ENCODE measurements at places on chromosomes 11 and 22.

DNA sequence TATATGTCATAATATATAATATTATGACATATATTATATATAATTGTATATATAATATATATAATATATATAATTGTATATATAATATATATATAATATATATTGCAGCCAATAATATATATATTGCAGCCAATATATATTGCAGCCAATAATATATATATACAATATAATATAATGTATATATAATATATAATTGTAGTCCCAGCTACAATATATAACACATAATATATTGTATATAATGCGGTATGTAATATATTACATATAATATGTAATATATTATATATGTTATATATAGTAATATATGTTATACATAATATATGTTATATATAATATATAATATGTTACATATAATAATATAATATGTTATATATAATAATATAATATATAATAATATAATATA is 5.8 kb upstream of the CELF1 start:
- no peak for DNase-seq

- no peak for DNase-seq
Measured at GRCh38 chr22:39666926-39667325, 96.4 kb downstream of the CACNA1I start.

DNA sequence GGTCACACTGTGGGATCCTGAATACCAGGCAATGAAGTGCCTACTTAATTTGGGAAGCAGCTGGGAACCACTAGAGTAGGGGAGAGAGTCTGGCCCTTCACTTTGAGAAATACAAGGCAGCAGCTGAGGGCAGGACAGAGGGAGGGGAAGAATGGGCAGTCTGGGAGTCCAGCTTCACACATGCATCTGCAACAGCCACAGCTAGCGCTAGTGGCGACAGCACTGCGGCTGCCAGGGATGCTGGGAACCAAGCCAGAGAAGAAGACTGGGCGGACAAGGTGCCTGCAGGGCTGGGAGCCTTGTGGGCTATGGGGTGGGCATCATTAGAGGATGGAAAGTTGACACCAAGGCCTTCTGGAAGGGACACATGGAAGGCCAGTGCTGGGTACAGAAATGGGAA is 15.8 kb downstream of the SCUBE2 start:
- DNase-seq = no peak

DNA sequence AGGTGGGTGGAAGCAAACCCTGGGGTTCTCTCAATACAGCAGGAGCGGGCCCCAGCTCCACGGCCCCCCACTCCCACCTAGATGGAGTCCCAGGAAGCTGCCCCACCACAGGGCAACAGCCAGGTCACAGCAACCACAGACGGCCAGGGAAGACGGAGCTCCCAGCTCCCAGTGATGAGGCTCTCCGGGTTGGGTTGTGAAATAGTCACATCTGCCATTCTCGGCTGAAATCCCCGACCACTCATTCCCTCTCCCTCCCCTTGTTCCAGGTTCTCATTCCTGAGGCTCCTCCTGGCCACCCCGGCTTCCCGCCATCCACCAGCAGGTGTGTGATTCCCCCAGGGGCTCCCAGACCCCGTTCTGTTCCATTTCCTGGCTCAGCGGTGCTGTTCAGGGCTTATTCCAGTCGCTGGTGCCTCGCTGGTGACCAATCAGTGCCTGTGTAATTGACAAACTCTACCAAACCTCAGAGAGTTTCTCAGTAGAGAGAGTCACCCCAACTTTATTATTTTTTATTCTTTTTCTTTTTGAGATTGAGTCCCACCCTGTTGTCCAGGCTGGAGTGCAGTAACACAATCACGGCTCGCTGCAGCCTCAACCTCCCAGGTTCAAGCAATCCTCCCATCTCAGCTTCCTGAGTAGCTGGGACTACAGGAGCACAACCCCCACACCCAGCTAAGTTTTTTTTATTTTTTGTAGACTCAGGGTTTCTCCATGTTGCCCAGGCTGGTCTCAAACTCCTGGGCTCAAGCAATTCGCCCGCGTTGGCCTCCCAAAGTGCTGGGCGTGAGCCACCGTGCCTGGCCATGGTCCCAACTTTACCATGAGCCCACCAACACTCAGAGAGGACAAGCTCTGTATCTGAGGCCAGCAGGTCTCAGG is 63.2 kb downstream of the SHANK2 start:
- no peak for DNase-seq

- DNase-seq = no peak
Measured at GRCh38 chr11:29679996-29680395, 336.8 kb downstream of the KCNA4 start.

DNA sequence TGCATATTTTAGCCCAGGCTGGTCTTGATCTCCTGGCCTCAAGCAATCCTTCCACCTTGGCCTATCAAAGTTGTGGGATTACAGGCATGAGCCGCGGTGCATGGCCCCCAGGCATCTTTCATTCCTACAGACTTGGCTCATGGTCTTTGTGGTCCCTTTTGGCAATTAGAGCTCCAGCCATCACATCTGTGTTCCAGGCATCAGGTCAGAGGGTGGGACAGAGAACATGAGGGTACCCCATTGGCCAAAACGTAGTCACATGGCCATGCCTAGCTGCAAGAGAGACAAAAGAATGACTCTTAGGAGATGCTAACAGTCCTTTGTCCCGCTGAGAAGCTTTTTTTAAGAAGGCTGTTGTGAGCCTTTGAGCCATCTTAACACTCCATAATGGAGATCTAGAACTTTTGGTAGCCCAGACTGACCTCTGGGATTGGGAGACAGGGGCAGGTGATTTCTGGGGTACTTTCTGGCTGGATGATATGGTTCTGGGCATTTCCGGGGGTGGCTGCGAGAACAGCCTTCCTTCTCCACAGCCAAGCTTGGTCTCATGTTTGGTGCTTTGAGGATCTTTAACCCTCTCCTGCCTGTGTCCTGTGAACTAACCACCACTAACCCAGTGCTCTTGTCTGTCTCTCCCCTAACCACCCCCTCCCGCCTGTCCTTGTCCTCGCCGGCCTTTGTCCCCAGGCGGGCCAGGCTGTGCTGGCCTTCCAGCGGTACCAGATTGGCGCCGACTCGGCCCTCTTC is 18.4 kb upstream of the TAB1 start:
- peak; percentile 21 for DNase-seq

GRCh38 chr11:83680321-83680720 is 394.2 kb upstream of the CCDC90B start:
- DNase-seq = no peak
